GM13976 (cell line): ENCODE measurements at places on chromosomes 3 and 15.

GRCh38 chr3:45771831-45772230 is 24.5 kb downstream of the SLC6A20 start:
- no peak for DNase-seq

DNA sequence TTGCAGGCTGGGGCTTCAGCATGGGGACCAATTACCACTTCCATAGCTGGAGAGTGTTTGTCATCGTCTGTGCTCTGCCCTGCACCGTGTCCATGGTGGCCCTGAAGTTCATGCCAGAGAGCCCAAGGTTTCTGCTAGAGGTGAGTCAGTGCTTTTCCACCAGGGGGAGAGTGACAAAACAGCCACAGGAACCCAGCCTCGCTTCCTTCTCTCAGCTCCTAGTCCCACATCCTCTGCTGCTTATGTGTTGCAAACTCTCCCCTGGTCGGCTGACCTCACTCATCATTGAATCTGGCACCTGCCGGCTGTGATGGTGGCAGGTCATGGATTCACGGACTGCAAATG is 158.3 kb downstream of the SV2B start:
- peak; percentile 16 for DNase-seq

- DNase-seq: no peak
These were observed 147.0 kb downstream of the PDE8A start for GRCh38 chr15:85128621-85129020.

GRCh38 chr15:37933666-37934065 is 774 bp upstream of the TMCO5A start:
- no peak for DNase-seq

DNA sequence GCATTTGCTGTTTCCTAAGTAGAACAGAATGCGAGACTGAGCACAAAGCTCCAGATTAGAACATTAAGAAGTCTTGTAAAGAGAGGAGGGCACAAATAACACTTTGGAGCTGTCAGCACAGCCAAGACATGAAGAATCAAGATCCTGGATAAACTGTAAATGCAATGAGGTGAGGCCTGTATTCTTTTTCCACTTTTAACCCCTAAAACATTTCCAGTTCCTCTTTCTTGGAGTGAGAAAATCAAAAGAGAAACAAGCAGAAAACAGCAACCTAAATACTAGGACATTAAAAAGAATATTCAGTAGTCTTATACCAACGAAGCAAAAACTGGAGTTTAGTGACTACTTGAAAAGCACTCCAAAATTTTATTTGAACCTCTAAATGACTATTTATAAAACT is 204.3 kb downstream of the ZBTB20 start:
- no peak for DNase-seq

GRCh38 chr15:69994429-69995205 is 103.1 kb downstream of the TLE3 start:
- DNase-seq: no peak
